A549 treated with AZD2906 at 1 μM for 4 hours (cell line): ENCODE measurements at places on chromosomes 7 and 10. TPM values are rescaled to one million over a fixed set of nuclear protein-coding genes. Genes with fewer than 3 reads are reported as not detected.

Gene ATG9B
- total RNA-seq = 0.28 to 0.88 TPM (median 0.71 TPM) in 5 replicates

Gene GIMAP1
- not detected in 5 replicates for total RNA-seq

Gene RARRES2
- not detected in 5 replicates for total RNA-seq

Gene GTF2IRD1
- 17.7 to 25.8 TPM (median 23.6 TPM) in 5 replicates for total RNA-seq

Gene TMEM209
- 12.0 to 17.1 TPM (median 13.9 TPM) in 5 replicates for total RNA-seq

Gene WIPF3
- total RNA-seq = 0.41 to 0.56 TPM (median 0.48 TPM) in 5 replicates

Gene ZNF862
- total RNA-seq = 2.3 to 3.4 TPM (median 2.7 TPM) in 5 replicates

Gene GSTK1
- 106 to 121 TPM (median 118 TPM) in 5 replicates for total RNA-seq

Gene ZNF22
- total RNA-seq = 6.0 to 7.0 TPM (median 6.1 TPM) in 5 replicates

Gene DNAH11
- total RNA-seq = 0.10 to 0.33 TPM (median 0.16 TPM) in 5 replicates

Gene HOXA13
- 1.7 to 2.4 TPM (median 2.2 TPM) in 5 replicates for total RNA-seq

Gene KCP
- 0.11 to 0.21 TPM (median 0.20 TPM) in 5 replicates for total RNA-seq

Gene PSPH
- 19.7 to 31.0 TPM (median 23.3 TPM) in 5 replicates for total RNA-seq

Gene C7orf33
- total RNA-seq = not detected in 5 replicates

Gene PNLIPRP2
- total RNA-seq = 0.06 to 0.14 TPM (median 0.08 TPM) in 4 of 5 replicates, not detected in the other

Gene LIPK
- not detected in 5 replicates for total RNA-seq

Gene NCAPG2
- 33.2 to 41.3 TPM (median 37.9 TPM) in 5 replicates for total RNA-seq

Gene ADCY1
- total RNA-seq = 2.1 to 2.5 TPM (median 2.4 TPM) in 5 replicates

Gene LHPP
- 11.9 to 13.5 TPM (median 12.2 TPM) in 5 replicates for total RNA-seq

Gene DENND2A
- total RNA-seq = 0.45 to 0.91 TPM (median 0.68 TPM) in 5 replicates

Gene AFAP1L2
- 19.3 to 24.0 TPM (median 21.7 TPM) in 5 replicates for total RNA-seq

Gene GIMAP2
- not detected in 5 replicates for total RNA-seq

Gene CCL24
- 0.18 TPM in 1 of 5 replicates, not detected in the others for total RNA-seq

Gene TRIM73
- 1.3 to 1.8 TPM (median 1.6 TPM) in 5 replicates for total RNA-seq

Gene ZNF425
- total RNA-seq = 1.2 to 1.4 TPM (median 1.3 TPM) in 5 replicates

Gene WDFY4
- 0.03 to 0.11 TPM (median 0.06 TPM) in 4 of 5 replicates, not detected in the other for total RNA-seq

Gene ADRA2A
- 0.12 to 0.20 TPM (median 0.18 TPM) in 5 replicates for total RNA-seq

Gene PAPOLB
- total RNA-seq = not detected in 5 replicates

Gene SPDYE6
- total RNA-seq = not detected in 5 replicates

Gene CLDN4
- total RNA-seq = 3.4 to 5.2 TPM (median 4.5 TPM) in 5 replicates

Gene CALHM2
- total RNA-seq = 4.2 to 5.9 TPM (median 5.2 TPM) in 5 replicates

Gene LEP
- total RNA-seq = not detected in 5 replicates

Gene SOSTDC1
- total RNA-seq = not detected in 5 replicates

Gene MYO1G
- total RNA-seq = 0.17 to 0.29 TPM (median 0.21 TPM) in 5 replicates

Gene MLXIPL
- 0.60 to 1.3 TPM (median 1.1 TPM) in 5 replicates for total RNA-seq

Gene ZNF107
- 1.9 to 2.9 TPM (median 2.3 TPM) in 5 replicates for total RNA-seq

Gene GSDME
- total RNA-seq = 38.9 to 50.3 TPM (median 45.2 TPM) in 5 replicates

Gene CPA5
- not detected in 5 replicates for total RNA-seq

Gene ZNF853
- total RNA-seq = 1.9 to 2.8 TPM (median 2.5 TPM) in 5 replicates

Gene FGFBP3
- 2.1 to 2.7 TPM (median 2.6 TPM) in 5 replicates for total RNA-seq
